ENCODE measurements at places on chromosomes 2 and 18.
A peak's percentile ranks its signal among the peaks of the same experiment; 100 is the strongest.

DNA sequence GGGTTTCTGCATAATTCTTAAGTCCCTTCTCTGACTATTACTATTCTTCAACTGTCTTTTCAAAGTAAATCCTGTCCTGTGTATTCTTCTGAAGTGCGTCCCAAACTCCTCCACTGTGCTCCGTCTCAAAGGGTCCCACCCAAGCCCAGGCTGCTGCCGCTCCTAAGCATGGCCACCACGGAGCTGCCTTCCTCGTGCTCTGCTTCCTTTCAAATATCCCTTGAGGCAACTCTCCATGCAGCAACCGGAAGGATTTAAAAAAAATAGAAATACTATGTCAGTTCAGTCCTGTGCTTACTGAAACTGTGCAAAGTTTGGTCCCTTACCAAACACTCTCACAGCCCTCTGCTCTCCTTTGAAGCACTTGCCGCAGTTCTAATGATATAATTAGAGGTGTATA lies 116.1 kb downstream of the NOL10 start:
- DNase-seq = no peak

DNA sequence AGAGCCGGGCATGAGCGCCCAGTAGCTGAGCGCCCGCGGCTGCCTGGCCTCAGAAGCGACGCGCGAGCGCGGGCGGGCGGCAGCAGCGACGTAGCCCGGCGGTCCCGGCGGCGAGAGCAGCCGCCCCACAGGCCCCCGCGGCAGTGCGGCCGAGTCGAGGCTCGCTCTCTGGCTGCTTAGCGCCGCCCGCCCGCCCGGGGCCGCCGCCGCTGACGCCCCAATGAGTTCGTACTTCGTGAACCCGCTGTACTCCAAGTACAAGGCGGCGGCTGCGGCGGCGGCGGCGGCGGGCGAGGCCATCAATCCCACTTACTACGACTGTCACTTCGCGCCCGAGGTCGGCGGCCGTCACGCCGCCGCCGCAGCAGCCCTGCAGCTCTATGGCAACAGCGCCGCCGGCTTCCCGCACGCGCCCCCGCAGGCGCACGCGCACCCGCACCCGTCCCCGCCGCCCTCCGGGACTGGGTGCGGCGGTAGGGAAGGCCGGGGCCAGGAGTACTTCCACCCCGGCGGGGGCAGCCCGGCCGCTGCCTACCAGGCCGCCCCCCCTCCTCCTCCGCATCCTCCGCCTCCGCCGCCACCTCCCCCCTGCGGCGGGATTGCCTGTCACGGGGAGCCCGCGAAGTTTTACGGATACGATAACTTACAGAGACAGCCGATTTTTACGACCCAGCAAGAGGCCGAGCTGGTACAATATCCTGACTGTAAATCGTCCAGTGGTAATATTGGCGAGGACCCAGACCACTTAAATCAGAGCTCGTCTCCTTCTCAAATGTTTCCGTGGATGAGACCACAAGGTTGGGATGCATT lies 847 bp downstream of the HOXD8 start:
- peak; percentile 66 for DNase-seq

GRCh38 chr2:27263287-27264252 lies 723 bp upstream of the SLC30A3 start:
- DNase-seq = peak; percentile 41

GRCh38 chr2:110905217-110905616 lies 172.8 kb downstream of the ACOXL start:
- no peak for DNase-seq

- no peak for DNase-seq
Observed at GRCh38 chr2:48771241-48772014, 15.9 kb upstream of the LHCGR start.

- no peak for DNase-seq
Observed at GRCh38 chr2:165839610-165840009, 45.6 kb upstream of the GALNT3 start.

DNA sequence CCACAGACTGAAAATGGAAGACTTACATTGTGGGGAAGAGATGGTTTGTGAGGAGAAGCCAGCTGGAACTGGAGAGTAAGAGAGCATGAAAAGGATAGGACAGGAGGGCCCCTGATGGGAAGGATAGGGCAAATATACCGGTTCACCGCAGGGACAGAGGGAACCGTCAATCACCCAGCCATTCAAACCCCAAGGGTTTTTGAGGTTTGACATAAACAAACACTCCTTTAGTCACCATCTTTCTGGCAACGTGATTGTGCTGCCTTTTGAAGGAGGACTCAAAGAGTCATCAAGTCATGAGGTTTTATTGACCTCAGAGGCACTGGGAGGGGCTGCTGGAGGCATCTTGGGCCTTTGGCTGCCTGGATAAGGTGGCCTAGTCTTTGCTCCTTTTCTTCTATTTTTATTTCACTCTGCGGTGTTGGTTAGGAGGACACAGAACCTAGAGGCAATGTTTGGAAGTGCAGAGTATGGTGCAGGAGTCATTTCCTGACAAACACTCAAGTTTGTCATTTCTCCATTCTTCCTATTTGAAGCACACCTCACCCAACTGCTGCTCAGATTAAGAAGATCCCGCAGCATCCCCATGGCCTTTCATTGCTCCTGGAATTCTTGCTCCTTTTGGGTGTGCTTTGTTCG lies 487.3 kb upstream of the SPRED2 start:
- DNase-seq = no peak

DNA sequence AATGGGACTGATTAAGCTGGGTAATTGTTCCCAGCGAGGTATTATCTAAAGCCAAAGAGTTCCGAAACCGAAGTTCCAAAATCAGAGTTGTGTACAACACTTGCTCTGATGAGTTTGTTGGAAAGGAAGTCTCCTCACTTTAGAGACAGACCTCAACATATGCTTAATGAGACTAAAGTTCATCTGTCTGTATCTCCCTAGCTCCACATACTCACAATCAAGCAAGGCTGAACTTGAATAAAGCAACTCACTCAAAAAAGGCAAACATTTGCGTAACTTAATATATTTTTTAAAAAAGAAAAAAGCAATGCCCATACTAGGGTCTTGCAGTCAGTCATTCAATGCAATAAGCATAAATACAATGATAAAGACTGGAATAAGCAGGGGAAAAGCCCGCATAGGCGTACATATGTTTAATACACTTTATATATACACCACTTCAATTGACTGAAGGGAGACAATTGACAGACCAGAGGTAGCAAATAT lies 60.0 kb downstream of the IRS1 start:
- DNase-seq = no peak

GRCh38 chr2:225400060-225400511 lies 576 bp downstream of the NYAP2 start:
- peak; percentile 6 for DNase-seq

DNA sequence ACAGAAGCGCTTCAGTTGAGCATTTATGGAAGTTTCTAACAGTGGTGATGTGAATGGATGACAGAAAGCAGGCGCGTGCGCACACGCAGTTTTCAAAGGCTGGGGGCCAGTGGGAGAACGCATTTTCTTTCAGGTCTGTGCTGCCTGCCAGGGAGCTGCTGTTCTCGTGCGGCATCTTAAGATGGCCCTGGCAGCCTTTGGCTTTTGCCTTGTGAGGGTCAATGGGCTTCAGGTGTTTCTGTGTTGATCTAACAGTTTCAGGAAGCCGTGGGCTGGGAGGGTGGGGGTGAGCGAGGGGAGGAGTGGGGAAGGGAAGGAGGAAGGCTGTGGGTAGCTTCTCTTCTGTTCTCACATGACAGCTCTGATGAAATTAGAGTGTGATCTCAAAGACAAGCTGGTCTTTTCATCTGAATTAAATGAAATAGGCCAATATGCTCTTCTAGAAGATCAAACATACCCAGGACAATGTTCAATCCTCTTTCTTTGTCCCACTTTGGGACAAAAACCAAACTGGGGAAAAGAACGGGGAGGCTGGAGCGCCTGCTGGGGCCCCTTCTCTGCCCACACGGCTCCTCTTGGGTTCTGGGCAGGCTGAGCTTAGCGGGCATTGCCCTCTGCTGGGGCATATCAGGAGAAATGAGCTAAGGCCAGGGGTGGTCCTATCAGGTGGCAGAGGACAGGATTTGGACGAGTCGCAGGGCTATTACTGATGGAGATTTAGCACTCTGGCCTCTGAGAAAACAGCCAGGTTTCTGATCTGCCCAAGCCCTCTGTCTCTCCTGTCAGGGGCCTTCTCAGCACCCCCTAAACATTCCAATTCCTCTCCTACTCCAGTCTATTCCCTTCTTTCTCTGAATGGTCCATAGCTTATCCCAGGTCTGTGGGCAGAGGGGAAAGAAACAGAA lies 126.2 kb upstream of the LGALSL start:
- DNase-seq = peak; percentile 67

GRCh38 chr18:61196750-61197149 lies 136.5 kb upstream of the CDH20 start:
- DNase-seq = no peak

- peak; percentile 38 for DNase-seq
Observed at GRCh38 chr2:17148407-17149145, 369.7 kb downstream of the RAD51AP2 start.

- DNase-seq = no peak
Observed at GRCh38 chr18:9671214-9671613, 36.9 kb upstream of the RAB31 start.

DNA sequence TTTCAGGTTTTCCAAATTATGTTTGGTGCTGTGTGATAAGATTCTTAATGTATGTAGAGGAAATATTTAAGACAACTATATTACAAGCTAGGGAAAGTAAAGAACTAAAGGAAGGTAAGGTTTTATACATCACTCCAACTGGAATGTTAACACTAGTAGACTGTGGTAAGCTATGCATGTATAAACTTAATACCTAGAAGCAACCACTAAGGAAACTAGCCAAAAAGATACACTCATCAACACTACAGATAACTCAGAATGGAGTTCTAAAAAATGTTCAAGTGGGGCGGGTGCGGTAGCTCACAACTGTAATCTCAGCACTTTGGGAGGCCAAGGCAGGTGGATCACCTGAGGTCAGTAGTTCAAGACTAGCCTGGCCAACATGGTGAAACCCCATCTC lies 37.8 kb upstream of the MALL start:
- no peak for DNase-seq

DNA sequence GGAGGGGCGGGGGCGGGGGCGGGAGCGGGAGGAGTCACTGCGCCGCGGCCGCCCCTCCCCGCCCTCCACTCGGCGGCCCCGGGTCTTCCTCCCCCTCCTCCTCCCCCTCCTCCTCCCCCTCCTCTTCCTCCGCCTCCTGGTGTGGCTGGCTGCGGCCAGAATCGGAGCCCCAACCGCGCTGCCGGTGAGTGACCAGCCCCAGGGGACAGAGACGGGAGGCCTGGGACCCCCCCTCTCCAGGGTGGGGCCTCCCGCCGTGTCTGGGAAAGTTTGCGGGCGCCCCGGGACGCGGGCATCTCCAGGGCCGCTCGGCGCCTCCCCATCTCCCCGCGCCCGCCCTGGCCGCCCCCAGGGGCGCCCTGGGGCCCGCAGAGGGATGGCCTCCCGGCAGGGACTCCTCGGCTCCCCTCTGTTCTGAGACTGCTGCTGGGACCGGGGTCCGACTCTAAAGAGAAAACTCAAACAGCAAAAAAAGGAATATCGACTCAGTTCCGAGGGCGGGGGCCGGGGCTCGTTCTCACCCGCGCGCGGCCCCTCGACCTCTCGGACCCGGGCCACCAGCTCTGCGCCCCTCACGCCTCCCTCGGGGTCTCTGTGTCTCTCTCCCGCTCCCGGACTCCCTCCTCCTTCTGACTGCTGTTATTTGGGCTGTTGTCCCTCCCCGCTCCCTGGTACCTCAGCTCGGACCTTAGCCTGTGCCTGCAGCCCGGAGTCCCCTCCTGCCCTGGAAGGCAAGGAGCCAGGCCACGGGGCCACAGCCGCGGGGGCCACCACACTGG lies at the start of gene STON1:
TSS of gene STON1 (plus strand) at position 122 of the 779 bp plus-strand sequence. CDS start 50,480 bp downstream, outside the sequence.
- peak; percentile 74 for DNase-seq

GRCh38 chr2:29278966-29279365 lies 163.8 kb downstream of the CLIP4 start:
- no peak for DNase-seq

GRCh38 chr2:212254339-212254738 lies 284.3 kb downstream of the ERBB4 start:
- no peak for DNase-seq

DNA sequence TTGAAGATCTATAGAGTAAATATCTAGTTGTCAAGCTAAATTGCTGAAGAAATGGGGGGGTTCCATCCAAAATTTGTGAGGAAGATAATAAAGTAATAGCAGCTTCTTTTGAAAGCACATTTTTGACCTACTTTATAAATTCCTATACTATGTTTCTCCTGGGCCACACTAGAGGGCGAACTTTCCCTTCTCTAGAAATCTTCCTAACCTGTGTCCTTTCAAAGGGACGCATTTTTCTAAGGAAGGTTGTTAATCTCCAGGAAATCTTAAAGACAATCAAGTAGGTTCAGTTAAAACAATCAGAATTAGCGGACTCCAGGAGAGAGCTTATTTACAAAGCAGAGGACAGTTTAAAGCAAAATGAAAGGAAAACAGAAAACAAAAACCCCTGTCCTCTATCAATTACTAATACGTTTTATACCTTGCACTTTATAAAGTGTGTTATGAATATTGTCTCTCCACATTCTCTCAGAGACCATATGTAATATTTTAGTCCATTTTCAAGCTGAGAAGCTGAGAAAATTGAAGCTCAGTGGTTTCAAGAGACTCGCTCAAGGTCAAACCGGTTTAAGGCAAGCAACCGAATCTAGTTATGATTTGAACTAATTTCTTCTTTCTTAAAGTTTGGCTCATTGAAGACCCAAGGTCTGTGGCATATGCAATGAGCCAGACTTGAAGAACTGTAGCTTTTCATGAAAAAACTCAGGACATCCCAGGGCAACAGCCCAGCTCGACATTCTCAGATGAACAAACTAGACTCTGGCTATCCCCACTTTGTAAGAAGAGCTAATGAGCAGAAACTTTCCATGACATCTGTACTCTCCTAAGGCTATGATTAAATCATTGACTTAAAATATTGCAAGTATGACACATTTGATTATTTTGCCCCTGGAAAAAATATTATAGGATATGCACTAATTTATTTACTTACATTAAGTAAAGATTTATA lies 273.6 kb downstream of the PAX3 start:
- peak; percentile 27 for DNase-seq

- no peak for DNase-seq
Observed at GRCh38 chr2:192243488-192243887, 48.8 kb upstream of the TMEFF2 start.

GRCh38 chr2:230938516-230939065 lies 13.5 kb upstream of the GPR55 start:
- no peak for DNase-seq

DNA sequence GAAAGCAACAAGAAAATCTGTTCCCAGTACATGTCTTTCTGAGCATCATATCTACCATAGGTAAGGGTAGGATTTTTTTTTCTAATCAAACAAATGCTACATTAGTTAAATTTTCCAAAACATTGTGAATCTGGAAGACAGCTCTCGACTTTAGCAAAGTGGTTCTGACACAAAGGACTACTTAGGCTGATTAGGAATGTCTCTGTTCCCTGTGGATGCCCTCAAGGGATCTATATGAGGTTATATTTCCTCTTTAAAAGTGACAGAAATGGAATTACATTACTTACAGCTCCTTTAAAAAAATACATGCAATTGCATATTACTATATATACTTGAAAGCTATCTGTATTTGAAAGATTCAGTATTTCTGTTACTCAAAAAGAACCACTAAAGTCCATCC lies 15.4 kb downstream of the NYAP2 start:
- DNase-seq = no peak

All from D341Med (cell line).